Non-pigmented ciliary epithelial cell (primary cell): ENCODE measurements at places on chromosomes 1 and 21.

GRCh38 chr1:5983361-5984103 is 8.7 kb downstream of the NPHP4 start:
- DNase-seq, result peak; percentile 63

- DNase-seq, result no peak
These were observed 75.4 kb upstream of the TMPRSS2 start for GRCh38 chr21:41583274-41583790.

GRCh38 chr1:85708829-85709227 is 595 bp upstream of the ZNHIT6 start:
- DNase-seq, result no peak

DNA sequence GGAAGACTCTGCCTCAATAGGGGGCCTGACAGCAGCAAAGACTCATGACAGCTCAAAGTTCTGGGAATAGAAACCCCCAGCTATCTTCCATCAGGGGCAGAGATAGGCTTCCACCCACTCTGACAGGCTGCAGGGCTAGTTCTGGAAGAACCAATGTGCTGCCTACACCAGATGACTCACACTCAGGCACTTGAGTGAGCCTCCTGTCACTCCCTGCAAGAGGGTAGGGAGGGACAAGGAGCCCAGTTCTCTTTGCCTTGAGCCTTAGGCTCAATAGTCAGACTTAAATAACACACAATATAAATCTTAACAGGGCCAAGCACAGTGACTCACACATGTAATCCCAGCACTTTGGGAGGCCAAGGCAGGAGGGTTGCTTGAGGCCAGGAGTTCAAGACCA is 386.4 kb downstream of the HHAT start:
- DNase-seq, result no peak

DNA sequence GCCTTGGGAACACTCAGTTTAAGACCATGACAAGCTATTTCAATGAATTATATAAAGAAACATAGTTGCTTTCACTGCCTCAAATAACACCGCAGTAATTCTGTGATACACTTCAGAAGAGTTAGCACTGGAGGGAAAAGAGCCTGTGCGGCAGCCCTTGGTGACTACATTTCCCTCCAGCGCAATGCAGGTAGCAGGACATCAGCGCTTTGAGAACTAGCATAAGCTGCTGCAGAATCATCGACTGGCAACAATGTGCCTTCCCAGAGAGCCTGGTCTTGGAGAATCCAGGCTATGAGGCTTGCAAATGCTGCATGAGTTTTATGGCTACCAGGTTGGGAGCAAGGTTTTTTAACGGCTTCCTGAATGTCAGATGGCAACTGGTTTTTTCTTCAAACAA is 7.5 kb downstream of the NRIP1 start:
- DNase-seq, result no peak

DNA sequence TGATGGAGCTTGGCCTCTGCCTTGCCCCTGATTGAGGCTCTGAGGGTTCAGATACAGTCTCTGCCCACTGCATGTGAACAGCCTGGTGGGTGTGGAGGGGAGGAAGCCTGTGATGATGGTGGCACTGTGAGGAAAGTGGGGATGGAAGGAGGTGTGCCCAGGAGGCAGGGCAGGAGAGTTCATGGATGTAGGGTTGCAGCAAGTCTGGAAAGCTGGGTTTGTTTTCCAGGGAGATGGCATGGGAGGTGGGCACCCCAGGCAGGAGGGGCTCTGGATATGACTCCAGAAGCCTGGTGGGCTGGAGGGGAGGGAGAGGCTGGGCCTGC is 63.2 kb downstream of the ADARB1 start:
- no peak for DNase-seq

DNA sequence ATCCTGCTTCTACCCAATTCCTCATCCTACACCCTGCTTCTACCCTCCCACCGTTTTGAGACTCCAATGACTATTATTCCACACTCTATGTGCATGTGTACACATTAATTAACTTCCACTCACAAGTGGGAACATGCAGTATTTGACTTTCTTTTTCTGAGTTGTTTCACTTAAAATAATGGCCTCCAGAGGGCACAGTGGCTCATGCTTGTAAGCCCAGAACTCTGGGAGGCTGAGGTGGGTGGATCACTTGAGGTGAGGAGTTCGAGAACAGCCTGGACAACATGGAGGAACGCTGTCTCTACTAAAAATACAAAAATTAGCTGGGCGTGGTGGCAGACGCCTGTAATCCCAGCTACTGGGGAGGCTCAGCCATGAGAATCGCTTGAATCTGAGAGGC is 464.8 kb downstream of the PTBP2 start:
- DNase-seq, result no peak

- no peak for DNase-seq
These were observed 99.1 kb upstream of the NGF start for GRCh38 chr1:115437196-115437595.

DNA sequence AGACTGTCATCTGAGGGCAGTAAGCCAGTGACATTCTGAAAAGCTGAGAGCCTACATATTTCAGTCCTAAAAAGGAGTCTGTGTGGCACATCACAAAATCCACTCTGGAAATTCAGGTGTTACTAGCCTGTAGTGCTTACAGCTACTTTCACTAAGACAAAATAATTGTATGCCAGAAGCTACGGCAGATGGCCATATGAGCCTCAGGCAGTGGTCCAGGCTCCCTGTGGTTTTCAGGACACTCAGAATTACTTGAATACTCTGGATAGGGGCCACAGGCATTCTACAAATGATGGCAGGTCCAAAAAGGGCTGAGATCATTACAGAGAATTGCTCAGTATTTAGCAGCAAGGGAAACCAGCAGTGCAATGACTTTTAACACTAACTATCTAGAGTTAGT is 527.1 kb downstream of the MRPL39 start:
- DNase-seq, result no peak

DNA sequence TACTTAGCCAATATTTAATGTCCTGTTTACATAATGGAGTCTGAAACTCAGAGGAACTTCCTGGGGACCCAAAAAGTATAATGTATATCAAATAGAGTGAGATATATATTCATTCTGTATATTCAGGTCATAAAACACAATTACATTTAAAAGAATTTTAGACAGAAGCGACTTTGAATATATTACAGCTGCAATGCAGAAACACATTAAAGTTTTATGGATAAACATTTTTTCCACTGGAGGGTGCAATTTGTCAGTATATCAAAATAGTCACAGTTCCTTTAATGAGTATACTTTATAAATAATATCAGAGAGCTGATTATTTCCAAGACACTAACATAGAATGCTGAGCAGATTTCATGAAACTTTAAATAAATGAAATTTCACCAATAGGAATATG is 43.9 kb upstream of the CRB1 start:
- DNase-seq, result no peak

- no peak for DNase-seq
These were observed 9.7 kb downstream of the KLHDC8A start for GRCh38 chr1:205346956-205347574.

GRCh38 chr1:237779356-237779755 is 111.4 kb downstream of the ZP4 start:
- DNase-seq, result no peak

DNA sequence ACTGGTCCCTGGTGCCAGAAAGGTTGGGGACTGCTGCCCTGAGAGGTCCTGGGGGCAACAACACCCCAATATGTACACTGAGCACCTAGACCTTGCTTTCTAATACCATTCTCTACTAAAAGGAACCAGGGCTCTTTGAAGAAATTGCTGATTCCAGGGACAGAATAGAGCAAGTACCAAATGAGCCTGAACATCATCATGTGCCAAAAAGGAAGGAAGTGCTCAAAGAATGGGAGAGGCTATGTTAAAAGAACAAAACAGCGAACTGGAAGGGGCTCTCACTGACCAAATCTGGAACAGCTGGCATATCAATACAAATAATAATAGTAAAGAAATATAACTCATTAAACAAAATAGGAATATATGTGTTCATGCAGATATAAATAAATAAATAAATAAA is 50.8 kb downstream of the PIK3R3 start:
- no peak for DNase-seq
